ENCODE measurements at places on chromosomes 6 and 20.

GRCh38 chr6:31659649-31660380 is 763 bp downstream of the C6orf47 start:
- no peak for DNase-seq

DNA sequence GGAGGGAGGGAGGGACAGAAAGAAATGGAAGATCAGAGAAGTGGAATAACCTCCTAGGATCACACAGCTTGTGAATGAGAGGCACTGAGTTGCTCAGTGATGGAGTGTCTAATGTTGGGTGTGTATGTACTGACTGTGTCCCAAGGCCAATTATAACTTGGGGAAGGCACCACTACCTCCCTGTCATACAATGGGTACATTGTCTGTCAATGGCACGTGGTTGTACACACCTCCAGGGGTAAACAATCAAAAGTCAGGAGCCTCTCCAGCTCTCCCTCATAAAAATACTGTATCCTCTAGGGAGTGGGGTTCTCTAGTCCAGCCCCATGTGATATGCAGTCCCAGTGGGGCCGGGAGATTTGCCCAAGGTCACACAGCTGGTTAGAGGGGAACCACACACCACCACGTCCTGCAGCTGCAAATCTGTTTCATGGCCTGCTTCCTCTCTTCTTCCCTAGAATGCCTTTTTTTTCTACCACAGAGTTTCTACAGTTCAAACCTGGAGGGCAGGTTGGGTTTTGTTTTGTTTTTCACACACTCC is 112.5 kb downstream of the SNX5 start:
- no peak for DNase-seq

DNA sequence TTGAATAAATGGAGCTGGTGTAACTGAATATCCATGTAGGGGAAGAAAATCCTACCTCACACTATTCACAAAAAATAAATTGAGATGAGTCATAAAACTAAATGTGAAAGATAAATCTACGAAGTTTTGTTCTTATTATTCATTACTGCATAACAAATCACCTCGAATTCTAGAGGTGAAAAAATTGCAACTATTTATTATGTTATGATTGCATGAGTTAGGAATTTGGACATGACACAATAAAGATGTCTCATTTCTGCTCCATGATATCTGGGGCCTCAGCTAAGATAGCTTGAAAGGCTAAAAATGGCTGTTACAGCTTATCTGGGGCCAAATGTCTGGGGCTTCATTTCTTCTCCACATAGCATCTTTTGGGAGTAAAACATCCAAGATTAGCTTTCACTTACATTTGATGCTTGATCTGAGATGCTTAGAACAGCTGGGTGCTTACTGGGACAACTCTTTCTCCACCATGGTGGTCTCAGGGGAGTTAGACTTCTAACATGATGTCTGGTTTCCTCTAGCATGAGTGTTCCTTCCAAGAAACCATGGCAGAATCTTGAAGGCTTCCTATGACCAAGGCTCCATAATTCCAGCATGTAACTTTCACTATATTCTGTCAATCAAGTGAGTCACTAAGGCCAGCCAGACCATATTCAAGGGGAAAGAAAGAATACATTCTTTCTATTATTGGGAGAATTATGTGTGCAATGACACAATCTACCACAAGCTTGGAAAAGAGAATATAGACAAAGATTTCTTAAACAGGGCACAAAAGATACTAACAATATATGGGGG is 30.1 kb downstream of the OR2B6 start:
- no peak for DNase-seq

DNA sequence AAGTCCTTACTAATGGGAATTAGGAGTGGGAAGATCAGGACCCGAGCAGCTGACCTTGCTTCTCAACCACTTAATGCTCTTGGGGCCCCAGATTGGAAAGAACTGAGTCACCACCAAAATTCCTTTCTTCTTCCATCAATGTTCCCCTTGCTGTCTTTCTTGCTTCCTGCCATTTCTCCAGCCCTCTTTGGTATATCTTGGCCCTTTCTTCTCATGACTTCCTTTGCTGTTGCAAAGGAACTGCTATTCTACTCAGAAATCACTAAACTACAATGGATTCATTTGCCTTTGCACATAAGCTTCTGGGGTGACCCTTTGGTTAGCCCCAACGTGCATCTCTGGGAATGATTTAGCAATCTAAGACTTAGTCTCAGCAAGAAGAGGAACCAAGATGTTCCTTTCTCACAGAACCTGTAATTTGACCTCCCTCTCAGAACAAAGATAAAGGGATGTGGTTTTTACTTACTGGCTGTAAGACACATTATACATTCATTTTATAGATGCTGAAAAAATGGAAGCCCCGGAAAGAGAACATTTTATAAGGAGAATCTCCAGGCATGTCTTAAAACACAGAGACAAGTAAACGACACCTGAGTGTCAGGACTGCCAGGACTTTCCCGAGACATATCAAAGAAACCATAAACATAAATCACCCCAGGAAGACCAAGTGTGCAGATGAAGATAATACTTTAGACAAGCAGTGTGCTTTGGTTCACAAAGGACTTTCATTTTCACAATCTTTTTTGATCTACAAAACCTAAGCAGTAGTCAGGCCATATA is 99.0 kb upstream of the TNFAIP3 start:
- DNase-seq, result no peak

- no peak for DNase-seq
These were observed 10.1 kb downstream of the PHF10 start for GRCh38 chr6:169714178-169714577.

GRCh38 chr6:126054802-126055201 is 68.5 kb downstream of the TRMT11 start:
- DNase-seq, result no peak

DNA sequence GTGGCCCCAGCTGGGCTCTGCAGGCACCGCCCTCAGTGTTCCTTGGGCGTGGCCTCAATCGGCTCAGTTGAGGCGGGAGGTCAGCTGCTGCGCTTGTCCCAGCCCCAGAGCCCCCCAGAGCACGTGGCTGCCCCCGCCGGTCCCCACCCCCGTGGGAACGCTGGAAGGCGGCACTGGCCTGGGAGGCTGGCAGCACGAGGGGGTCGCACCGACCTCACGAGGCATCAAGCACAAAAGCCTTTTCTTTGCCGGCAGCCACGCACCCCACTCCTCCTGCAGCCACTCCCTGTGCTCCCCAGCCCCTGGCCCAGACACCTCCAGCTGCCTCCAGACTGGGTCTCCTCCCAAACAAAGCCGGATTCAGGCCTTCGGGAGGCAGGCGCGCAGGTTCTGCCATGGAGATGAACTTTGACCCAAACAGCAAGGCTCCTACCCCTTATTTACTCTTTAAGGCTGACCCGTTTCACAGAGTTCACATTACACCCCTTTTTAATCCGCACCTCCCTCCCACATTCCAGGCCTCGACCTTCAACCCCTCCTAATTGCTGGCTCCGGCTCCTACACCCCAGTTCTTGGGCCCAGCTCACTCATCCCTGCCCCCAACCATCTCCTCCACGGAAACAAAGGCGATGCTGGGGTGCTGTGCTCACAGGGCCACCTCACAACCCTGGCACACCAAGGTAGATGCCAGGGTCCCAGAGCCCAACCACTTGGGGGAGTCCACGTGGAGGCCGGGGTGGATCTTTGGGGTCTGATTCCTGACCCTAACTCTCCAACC is 111.7 kb downstream of the NOL4L start:
- DNase-seq, result peak; percentile 82

GRCh38 chr6:112841553-112842329 is 494.6 kb downstream of the RFPL4B start:
- no peak for DNase-seq

- DNase-seq, result no peak
These were observed 4.4 kb upstream of the HMGN3 start for GRCh38 chr6:79238919-79239318.

DNA sequence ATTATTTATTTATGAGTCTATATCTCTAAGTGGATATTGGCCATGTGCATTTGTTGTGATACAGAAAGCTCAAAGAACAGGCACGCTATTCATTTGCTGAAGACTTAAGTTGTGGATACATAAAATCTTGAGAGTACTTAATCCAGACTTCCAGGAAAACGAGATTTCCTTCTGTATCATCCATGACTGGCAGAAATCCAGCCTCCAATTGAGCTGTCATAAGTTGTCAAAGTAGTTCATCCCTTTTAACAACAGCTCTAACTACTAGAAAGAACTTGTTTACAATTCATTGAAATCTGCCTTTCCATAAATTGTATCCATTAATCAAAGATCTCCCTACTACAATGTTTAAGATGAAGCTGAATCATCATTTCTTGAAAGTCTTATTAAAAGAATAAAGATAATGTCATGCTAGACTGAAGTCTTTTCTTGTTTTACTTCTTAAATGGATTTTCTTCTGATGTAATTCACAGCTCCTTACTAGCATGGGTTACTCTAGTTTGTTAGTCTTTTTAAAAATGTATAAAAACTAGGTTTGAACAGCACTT is 447.3 kb upstream of the CITED2 start:
- no peak for DNase-seq

- no peak for DNase-seq
These were observed 221.0 kb upstream of the PDE10A start for GRCh38 chr6:165883851-165884640.

DNA sequence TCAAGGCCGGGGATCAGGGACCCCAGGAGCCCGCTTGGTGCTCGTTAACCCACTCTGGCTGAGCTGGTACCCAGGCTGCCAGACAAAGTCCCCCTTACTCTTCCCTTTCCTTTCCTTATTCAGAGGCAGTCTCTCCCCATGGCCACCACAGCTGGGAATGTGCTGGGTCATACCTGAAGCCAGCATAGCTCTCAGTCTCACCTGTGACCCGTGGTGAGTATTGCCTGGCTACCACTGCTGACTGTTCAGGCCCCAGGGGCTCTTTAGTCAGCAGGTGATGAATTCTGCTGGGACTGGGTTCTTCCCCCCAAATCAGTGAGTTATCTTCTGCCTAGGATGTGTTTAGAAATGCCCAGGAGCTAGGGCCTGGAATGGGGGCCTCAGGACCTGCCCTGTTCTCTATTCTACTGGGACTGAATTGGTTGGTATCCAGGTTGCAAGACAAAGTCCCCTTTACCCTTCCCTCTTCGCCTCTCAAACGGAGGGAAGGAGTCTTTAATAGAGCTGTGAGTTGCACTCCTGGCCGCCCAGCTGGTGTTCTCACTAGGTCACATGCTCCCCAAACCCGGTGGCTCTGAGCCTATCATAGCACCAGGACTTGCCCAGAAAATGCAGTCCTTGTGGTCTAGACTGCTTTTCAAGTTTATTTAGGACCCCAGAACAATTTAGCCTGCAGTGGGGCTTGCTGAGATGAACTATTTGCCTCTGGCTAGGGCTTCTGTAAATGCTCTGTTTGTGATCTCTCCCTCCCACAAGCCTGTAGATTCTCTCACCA is 64.6 kb downstream of the MYO6 start:
- no peak for DNase-seq

- no peak for DNase-seq
These were observed 16.8 kb downstream of the SCML4 start for GRCh38 chr6:107807196-107807811.

- DNase-seq, result no peak
These were observed 5.6 kb upstream of the NKAIN4 start for GRCh38 chr20:63259734-63260460.

GRCh38 chr20:50182346-50182745 is 8.3 kb upstream of the CEBPB start:
- DNase-seq, result no peak

GRCh38 chr20:13121840-13122515 is 99.1 kb upstream of the ISM1 start:
- DNase-seq, result no peak

GRCh38 chr6:21149470-21149869 is 444.1 kb upstream of the SOX4 start:
- no peak for DNase-seq

DNA sequence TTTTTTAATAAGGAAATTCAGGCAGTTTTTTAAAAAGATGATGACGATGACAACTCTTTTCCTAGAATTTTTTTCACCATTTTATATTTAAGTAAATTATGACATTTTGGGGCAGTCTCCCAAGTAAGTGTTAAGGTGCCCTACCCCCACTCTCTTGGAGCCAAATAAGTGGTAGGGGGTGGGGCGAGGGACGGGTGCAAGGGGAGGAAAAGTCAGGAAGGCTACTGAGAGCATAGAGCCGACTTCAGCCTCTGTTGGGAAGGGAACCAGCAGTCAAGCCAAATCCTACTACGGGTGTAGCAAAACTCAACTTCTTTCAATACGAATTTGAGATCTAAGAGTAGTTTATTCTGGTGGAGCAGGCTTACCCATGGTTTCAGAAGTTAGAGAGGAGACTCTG is 54.4 kb downstream of the KIZ start:
- no peak for DNase-seq

GRCh38 chr20:54654450-54654849 is 179.1 kb downstream of the DOK5 start:
- DNase-seq, result no peak

- no peak for DNase-seq
These were observed 73.8 kb upstream of the GATA5 start for GRCh38 chr20:62549499-62550086.

DNA sequence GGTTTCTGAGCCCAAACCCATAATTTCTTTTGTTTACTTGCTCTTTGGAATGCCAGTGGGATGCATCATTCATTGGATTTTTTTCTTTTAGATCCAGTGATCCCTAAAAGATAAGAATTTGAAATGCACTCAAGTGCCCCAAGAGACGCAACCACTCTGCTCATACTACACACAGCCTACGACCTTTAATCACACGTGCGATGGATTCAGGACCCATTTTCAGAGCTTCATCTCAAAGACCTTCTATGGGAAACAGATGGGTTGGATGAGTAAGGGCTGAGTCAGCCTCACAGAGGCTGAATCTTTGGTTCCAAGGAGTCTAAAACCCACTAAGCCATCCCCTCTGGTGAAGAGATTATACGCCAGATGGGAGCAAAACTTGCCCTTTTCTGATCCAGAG is 265.5 kb upstream of the EXOC2 start:
- DNase-seq, result no peak

DNA sequence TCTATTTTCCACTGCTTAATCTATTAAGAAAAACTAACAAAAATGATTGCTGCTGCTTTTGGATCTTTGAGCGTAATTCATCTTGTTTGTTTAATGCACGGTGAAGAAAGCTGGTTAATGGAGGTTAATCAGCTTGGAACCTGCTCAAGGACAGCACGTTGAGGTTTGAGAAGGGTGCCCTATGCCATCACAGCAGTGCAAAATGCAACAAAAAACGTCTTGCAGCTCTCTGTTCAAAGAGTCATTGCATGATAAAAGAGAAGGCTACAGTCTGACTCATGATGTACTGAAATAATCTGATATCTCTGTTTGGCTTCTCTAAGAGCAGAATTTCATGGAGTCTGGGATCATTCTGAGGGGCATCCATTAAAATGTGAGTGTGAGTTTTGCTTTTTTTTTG is 80.6 kb upstream of the PREP start:
- DNase-seq, result no peak

GRCh38 chr6:45054610-45055009 is 273.5 kb upstream of the RUNX2 start:
- DNase-seq, result no peak

DNA sequence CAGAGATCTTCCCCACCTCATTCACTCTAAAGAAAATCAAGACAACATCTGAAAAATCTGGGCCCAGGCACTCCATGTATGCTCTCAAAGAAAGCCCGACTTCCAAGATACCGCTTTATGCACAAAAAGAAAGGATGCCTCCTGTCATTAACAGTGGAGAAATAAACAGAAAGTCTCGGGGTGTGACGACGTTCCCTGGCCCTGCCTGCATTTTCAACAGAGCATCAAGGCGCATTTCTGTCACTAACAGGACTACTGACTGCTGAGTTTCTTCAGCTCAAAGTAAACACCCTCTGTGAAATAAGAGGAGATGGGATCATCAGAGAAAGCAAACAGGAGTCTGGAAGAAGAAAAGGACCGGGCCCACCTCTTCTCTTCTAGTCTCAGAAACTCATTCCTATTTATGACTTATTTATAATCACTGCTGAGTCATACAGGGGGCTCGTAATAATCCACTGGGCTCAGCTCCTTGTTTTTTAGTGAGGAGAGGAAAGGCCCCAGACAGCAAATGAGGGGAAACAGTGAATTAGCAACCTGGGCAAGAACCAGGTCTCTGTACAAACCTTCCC is 99.7 kb downstream of the ZMYND8 start:
- DNase-seq, result no peak

Data from neuronal stem cell (in vitro differentiated cells).